ENCODE measurements at places on chromosomes 5 and 9. TPM values are rescaled to one million over a fixed set of nuclear protein-coding genes. Genes with fewer than 3 reads are reported as not detected.

SYK gene
- polyA plus RNA-seq, result 26.2 TPM

PRDM9 gene
- 0.15 TPM for polyA plus RNA-seq

DRD1 gene
- polyA plus RNA-seq, result not detected

ARHGEF39 gene
- polyA plus RNA-seq, result 15.4 TPM

TERT gene
- polyA plus RNA-seq, result 0.33 TPM

GRIN1 gene
- not detected for polyA plus RNA-seq

SAXO1 gene
- polyA plus RNA-seq, result 0.20 TPM

GTF3C4 gene
- 30.0 TPM for polyA plus RNA-seq

FBP1 gene
- 66.0 TPM for polyA plus RNA-seq

SPINK13 gene
- 1.1 TPM for polyA plus RNA-seq

AGXT2 gene
- 45.6 TPM for polyA plus RNA-seq

FAM81B gene
- 3.8 TPM for polyA plus RNA-seq

All from left kidney (tissue), 8 donors.